ENCODE measurements at places on chromosomes 4 and X.

DNA sequence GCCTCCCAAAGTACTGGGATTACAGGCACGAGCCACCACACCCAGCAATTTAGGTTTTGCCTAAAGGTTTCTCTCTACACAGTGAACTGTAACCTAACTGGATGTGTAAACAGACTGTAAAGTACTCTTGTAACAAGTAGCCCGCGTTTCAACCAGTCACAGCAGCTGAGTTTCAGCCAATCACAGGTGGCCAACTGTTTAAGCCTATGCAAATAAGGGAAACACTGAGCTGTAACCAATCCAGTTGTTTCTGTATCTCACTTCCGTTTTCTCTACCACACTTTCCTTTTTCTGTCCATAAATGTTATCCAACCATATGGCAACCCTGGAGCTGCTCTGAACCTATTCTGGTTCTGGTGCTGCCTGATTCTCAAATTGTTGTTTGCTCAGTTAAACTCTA lies 59.9 kb downstream of the DIPK2B start:
- DNase-seq, result no peak

- DNase-seq, result no peak
These were observed 16.7 kb downstream of the EDA2R start for GRCh38 chrX:66622209-66622608.

GRCh38 chr4:108372681-108373080 lies 203.9 kb upstream of the LEF1 start:
- DNase-seq, result no peak

DNA sequence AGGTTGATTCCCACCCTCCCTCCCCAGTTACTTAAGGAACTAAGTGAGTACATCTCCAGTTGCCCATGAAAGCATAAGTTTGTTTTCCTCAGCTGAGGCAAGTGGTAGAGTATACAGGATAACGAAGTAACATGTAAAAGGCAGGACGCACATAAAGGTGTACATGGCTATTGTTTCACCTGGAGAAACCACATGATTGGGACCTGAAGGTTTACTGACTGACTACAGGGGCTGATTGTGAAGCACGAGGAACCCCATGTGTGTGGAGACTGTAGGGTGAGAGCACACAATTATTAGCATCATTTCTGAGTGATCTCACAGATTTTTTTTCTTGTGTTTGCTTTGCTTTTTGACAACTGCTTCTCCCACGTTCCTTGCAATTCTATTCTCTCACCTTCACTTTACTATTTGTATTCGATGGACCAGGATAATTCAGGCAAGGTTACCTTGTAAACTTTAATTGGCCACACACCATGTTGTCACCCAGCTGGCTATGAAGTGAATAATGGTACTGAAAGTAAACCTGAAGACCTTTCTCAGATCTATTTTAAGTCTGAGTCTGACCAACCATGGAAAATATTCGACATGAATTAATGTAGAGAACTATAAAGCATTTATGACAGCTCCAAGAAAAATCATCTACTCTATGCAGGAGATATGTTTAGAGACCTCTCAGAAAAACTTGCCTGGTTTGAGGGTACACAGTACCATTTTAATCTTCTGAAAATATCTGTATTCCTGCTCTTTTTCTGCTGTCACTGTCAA lies 102.5 kb upstream of the MYOZ2 start:
- DNase-seq, result no peak

DNA sequence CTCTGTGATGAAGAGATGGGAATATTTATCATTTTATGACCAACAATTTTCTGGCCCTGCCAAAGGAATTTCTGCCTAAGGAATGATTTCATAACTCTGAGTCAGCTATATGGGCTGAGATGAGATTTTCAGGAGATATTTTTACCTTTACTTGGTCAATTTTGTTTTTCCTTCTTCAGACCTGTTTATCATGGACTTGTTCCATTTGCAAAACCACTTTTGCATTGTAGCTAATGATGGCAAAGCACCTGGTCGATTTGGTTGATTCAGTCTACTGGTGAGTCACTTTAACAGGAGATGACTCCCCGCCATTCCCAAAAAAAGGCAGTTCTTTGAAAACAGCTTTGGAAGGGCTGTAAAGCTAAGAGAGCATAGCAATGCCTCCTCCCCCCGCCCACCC lies 53.3 kb downstream of the TEX13A start:
- no peak for DNase-seq

- DNase-seq, result no peak
These were observed 262.2 kb upstream of the DDX53 start for GRCh38 chrX:22737541-22737940.

DNA sequence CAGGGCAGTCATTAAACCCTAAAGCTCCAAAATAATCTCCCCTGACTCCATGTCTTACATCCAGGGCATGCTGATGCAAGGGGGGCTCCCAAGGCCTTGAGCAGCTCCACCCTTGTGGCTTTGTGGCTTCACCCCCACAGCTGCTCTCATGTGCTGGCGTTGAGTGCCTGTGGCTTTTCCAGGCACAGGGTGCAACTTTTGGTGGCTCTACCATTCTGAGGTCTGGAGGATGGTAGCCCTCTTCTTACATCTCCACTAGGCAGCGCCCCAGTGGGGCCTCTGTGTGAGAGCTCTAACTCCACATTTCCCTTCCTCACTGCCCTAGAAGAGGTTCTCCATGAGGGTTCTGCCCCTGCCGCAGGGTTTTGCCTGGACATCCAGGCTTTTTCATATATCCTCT lies 35.1 kb downstream of the CFAP299 start:
- DNase-seq, result no peak

DNA sequence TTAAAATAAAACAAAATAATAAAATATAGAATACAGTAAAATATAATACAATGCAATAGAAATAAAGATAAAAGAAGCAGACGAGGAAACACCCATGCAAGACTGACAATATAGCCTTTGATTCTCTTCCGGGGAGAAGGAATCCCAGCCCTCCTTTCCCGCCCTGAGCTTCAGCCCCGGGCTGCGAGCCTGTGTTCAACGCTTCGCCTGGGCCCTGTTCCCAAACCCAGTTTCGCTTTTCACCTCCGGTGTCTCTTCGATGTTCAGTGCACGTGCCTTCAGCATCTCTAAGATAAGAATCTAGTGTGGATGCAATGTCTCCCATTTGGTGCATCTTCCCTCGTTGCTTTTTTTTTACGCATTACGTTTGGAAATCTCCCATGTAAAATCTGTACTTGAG lies 38.4 kb upstream of the ARSD start:
- no peak for DNase-seq

- DNase-seq, result no peak
These were observed 458.1 kb downstream of the KCTD8 start for GRCh38 chr4:43990551-43990950.

GRCh38 chr4:76233529-76233928 lies 18.0 kb upstream of the FAM47E start:
- no peak for DNase-seq

DNA sequence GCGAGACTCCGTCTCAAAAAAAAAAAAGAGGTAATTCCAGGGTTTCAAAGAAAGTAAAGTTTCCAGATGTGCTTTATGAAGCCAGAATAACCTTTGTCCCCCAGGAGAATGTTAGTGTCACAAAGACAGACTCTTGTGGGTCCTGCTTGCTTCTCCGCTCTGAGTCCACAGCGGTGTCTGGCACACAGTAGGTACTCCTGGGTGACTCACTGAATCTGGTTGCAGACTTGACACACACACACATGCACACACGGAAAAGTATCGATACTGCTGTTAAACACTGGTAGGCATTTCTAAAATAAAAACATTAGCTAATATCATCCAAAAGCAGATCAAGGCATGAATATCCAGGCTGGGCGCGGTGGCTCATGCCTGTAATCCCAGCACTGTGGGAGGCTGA lies 22.9 kb downstream of the TMEM187 start:
- no peak for DNase-seq

- no peak for DNase-seq
These were observed 10.5 kb downstream of the NELFA start for GRCh38 chr4:1998296-1998695.

- DNase-seq, result no peak
These were observed 172.3 kb downstream of the SHOX start for GRCh38 chrX:802846-803245.

- no peak for DNase-seq
These were observed 75.3 kb downstream of the METTL14 start for GRCh38 chr4:118760493-118760892.
